ENCODE measurements at places on chromosomes 16 and 17. TPM values are rescaled to one million over a fixed set of nuclear protein-coding genes. Genes with fewer than 3 reads are reported as not detected.

KRTAP4-3 gene
- total RNA-seq, result not detected

FBXW10B gene
- total RNA-seq, result 6.9 TPM

PRSS8 gene
- 26.0 TPM for total RNA-seq

EFCAB13 gene
- total RNA-seq, result 4.2 TPM

SGSM2 gene
- total RNA-seq, result 60.2 TPM

FBXO39 gene
- total RNA-seq, result not detected

HS3ST3B1 gene
- total RNA-seq, result 5.9 TPM

SPNS3 gene
- total RNA-seq, result not detected

Measured in vagina (tissue), 2 donors.